Stimulated activated CD4-positive, alpha-beta T cell treated with anti-CD3 and anti-CD28 coated beads, Interleukin-2, amount 100 ng/mL, for 24 hours (primary cell): ENCODE measurements at places on chromosomes 16 and 17.

- no peak for DNase-seq
Measured at GRCh38 chr17:8359769-8360168, 16.7 kb downstream of the KRABD2 start.

- no peak for DNase-seq
Measured at GRCh38 chr17:10186771-10187410, 11.5 kb downstream of the GAS7 start.

DNA sequence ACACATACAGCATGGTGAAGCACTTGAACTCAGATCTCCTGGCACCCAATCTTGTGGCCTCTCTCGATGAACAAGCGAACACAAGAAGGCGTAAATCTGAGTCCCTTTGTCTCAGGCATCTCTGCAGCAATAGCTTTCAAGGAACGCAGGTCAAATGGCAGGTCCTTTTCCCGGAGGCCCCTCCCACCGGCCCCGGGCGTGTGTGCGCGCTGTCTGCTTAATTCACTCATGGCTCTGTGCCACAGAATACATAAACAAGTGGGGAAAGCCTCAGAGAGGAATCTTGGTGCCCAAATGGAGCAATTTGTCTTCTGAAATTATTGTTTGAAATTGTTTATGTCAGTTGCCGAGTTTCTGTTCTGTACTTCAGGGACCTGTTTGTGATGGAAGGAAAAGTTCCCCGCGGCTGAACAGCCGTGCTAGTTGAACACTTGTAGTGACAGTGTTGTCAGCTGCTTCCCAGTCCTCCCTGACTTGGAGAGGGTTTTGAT is 14.8 kb downstream of the MYOCD start:
- no peak for DNase-seq

DNA sequence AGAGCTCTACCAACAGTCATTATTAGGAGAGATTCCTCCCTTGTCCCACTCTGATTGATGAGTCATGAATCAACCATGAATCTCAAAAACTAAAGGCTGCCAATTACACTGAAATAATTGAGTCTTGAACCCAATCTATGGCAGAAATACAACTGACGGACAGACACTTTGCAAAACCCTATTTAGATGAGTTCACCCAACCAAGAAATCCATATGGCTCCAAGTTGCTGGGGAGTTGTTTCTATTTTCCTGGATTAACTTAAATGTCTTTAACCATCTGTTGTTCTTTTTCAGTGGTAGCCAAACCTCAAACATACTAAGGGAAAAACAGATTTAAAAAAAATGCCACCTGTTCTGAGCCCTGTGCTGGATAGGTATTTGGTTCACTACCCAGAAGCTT is 151.0 kb downstream of the SHISA9 start:
- no peak for DNase-seq

GRCh38 chr17:38632334-38632733 is 26.6 kb upstream of the SRCIN1 start:
- no peak for DNase-seq

- no peak for DNase-seq
Measured at GRCh38 chr17:28703552-28704218, 8.0 kb downstream of the PROCA1 start.

DNA sequence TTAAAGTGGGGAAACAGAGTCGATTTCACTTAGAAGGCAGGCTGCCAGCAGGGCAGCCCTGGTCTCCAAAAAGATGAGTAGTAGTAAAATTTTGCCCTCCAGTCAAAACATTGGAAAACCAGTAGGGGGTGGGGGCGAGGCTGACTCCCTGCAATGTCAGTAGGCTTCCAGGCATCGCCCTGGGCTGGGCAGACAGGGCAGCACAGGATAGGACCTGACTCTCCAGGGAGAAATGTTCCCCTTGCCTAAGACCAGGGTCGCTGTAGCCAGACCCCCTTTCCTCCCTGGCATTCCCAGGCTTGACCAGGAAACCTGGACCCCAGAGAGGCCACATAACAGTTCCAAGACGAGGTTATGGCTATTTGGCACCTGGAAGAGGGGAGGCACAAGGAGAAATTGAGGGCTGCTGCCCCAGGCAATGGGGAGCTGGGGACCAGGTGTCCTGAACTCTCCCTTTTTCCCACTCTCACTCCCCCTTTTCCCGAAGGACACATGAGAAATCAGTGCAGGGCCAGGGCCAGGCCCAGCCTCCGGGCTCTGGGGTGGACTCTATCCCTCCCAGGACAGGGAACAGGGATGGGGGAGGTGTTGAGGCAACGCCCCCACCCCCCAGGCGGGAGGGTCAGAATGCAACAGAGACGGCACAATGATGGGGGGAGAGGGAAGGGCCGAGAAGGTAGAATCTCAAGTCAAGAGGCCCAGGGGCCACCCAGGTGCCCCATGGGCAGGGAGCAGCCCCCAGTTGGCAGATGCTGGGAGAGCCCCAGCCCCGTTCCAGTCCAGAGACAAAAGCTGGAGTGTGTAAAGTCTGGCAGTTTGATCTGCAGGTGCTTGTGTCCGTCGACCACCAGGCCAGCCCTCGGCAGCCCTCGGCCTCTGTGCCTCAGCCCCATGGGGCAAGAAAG is 4.5 kb upstream of the SAMD14 start:
- DNase-seq: no peak

GRCh38 chr16:56356276-56357240 is 68.8 kb downstream of the AMFR start:
- DNase-seq: peak; percentile 64

DNA sequence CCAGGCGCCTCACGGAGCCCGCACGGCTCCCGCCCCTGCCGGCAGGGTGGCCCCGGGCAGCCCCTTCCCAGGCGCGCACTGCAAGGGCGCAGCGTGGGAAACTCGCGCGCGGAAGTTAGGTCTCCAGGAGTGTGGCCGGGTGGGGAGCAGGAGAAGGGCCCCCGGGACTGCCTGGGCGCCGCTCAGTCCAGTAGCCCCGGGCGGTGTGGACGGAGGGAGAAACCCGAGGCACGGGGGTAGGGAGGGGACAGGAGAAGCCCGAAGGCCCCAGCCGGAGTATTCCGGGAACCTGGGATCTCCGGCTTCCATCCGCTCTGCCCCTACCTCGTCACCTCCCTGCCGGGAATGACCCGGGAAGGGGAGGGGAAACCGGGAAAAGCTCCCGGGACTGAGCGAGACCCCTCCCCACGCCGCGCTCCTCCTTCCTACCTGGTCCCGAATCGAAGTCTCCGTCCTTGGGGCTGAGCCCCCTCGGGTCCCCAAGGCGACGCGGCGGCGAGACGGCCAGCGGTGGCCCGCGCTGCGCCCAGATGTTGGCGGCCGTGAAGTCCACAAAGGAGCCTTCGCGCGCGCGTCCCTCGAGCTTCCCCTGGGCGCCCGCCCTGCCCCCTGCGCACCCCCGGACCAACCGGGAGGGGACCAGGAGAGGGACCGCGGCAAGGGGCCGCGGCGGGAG is 418 bp downstream of the SOCS3 start:
- DNase-seq: peak; percentile 53

GRCh38 chr17:29643817-29644160 is 21.1 kb upstream of the CORO6 start:
- no peak for DNase-seq

- DNase-seq: peak; percentile 79
Measured at GRCh38 chr17:44350733-44351226, 5.7 kb downstream of the GRN start.
